HTR-8/SVneo (cell line): ENCODE measurements at places on chromosomes 6 and 20.

DNA sequence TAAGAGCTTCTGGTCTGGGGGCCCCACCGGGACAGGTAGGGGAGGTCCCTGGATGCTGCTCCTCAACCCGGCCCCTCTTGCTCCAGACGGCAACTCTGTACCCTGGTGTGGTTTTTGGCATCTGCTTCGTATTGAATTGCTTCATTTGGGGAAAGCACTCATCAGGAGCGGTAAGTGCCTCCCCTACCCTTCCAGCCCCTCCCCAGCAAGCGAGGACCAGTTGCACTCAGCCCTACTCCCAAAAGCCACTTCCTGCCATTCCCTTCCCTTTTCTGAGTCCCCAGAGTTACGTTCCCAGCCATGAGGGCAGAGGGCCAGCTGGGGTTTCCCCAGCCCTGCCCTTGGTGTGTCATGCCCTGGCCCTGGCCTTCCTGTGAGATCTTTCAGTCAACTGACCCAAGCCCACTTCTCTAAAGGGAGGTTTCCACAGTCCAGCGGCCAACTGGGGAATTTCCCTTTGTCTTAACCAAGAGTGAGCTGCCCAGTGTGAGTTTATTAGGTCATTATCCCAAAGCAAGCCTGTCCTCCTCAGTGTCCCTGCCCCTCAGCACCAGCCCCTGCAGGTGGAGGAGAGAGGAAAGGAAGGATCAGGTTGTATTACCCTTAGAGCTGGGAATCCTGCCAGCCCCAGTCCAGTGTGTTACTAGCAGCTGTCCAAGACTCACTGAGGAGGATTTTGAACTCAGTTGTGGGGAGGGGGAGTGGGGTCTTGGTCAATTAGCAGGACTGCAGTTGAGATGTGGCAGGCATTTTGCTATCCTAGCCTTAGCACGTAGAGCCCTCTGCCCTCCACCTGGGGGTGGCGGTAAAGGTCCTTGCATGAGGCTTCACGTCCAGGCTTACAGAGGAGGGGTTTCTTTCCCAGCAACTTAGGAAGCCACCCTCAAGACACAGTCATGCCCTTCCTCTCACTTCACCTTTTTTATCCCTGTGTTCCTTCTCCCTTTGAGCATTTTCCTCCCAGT is 45.8 kb downstream of the TM9SF4 start:
- peak; percentile 56 for DNase-seq

GRCh38 chr20:41308290-41308711 is 9.2 kb downstream of the ZHX3 start:
- DNase-seq: no peak

- DNase-seq: no peak
These were observed 121.3 kb downstream of the CLVS2 start for GRCh38 chr6:123117145-123117908.

GRCh38 chr20:59195316-59195993 is 31.8 kb downstream of the ZNF831 start:
- no peak for DNase-seq

DNA sequence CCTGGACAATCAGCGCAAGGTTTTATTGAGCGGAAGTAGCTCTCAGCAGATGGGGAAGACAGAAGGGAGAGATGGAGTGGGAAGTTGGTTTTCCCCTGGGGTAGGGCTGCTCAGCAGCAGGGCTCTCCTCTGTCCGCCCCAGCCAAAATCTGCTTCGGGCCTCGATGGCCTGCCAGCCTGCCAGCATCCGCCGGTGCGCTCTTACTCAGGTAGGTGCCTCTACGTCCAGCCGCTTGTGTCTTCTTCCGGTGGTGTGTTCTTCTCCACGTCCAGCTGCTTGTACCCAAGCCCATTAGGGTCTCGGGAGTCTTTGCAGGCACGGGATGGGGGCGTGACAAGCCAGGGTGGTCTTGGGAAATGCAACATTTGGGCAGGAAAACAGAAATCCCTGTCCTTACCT is 1340.0 kb upstream of the MAP3K7 start:
- no peak for DNase-seq

GRCh38 chr20:54474046-54474445 is 1.3 kb upstream of the DOK5 start:
- no peak for DNase-seq

DNA sequence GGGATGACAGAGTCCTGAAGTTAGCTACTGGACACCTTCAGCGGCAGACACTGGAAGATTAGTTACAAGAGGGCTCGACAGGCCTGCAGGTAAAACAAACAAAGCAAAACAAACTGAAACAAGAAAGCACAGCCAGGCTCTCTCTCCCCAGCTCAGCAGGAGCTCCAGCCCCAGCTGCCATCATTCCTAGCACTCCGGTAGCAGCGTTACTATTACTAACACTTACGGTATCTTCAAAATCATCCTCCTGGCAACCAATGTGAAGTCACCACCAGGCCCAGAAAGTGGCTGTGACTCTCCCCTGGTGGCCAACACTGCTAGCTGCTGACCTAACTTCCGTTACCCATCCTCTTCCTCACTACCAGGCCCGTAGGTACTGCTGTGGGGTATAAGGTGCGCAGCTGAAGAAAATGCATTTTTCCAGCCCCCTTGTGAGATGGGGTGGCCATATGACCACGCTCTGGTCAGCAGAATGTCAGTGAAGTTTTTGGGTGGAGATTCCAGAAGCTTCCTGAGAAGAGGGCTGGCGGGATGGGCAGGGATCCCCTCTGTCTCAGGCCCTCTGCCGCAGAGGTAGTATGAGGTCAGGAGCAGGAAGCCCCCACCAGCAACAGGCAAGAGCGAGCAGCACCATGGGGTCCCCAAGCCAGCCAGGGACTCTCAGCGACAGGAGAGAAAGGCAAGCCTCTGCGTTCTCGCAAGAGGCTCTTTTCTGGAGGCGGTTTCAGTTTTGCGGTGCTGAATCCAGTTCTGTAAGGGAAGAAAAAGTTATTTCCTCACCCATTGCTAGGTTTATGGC is 37.4 kb upstream of the TBXT start:
- DNase-seq: no peak

DNA sequence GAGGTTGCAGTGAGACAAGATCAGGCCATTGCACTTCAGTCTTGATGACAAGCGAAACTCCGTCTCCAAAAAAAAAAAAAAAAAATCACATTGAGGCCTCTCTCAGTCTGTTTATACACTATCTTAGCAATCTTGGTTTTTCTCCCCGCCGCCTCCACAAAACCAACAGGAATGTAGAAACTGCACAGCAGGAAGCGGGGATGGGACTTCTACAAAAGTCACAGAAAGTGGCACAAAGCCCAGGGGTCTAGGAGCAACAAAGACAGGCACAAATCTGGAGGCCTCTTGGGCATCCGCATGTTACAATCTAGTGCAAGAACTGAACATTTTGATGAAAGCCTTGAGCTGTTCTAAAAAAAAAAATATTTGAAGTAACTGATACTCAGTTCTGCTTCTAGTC is 48.6 kb downstream of the KDM1B start:
- DNase-seq: no peak

DNA sequence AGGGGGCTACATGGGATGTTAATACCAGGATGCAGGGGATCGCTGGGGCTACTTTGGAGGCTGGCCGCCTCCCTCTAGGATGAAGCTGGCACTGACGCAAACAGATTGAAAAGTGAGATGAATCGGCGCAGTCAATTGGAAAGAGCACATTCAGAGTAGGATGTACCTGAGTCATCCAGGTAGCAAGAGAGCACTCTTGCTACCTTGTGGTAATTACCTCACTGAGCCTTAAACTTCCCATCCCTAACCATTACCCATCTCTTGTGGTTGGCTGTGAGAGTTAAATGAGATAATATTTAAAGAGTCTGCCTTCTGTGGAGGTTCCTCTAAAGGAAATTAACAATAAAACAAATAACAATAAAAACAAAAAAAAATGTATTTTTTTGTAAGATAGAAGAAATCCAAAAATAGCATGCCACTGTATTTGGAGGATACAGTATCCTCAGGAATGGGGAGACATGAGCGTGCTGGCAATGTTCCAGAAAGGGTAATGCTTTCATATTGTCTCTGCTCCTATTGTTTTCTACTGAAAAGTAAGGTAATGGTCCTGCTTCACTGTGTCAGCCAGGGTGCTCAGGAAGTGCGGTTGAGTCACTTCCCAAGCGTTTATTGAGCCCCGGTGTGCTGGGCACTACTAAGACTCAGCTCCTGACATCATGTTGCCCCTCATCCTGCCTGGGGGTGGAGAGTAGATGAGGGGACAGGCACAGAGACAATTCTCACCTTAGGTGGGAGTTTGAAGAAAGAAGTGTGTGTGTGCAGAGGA is 301.1 kb downstream of the EYA4 start:
- no peak for DNase-seq

DNA sequence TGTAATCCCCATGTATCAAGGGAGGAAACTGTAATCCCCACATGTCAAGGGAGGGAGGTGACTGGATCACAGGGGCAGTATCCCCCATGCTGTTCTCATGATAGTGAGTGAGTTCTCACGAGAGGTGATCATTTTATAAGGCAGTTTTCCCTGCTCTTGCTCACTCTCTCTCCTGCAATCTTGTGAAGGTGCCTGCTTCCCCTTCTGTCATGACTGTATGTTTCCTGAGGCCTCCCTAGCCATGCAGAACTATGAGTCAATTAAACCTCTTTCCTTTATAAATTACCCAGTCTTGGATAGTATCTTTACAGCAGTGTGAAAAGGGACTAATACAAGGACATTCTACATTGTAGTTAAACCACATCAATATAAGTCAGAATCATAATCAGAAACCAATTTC is 112.4 kb downstream of the BTBD9 start:
- no peak for DNase-seq

- peak; percentile 26 for DNase-seq
These were observed 157.2 kb upstream of the CARMIL1 start for GRCh38 chr6:25122001-25122400.

GRCh38 chr20:23386304-23387117 is 24.5 kb downstream of the GZF1 start:
- no peak for DNase-seq

GRCh38 chr20:52654567-52654966 is 317.6 kb upstream of the TSHZ2 start:
- DNase-seq: no peak
